ENCODE measurements at places on chromosomes 4 and X. TPM values are rescaled to one million over a fixed set of nuclear protein-coding genes. Genes with fewer than 3 reads are reported as not detected.

The GRIA3 gene
- total RNA-seq, result not detected

The DMD gene
- total RNA-seq, result 109 TPM

DNA sequence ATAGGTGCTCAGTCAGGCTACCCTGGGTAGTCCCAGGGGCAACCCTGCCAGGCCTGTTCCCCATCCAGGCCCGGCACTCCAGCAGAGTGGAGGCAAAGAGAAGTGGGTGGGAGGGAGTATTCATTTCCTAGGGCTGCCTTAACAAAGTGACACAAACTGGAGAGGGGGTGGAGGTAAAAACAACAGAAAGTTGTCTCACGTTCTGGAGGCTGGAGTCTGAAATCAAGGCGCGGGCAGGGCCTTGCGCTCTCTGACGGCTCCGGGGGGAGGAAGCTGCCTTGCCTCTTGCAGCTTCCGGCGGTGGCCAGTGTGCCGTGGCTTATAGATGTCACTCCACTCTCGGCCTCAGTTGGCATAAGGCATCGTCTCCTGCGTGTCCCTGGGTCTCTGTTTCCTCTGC, 90.8 kb downstream of the DCTD start:
- DNase-seq, result no peak

DNA sequence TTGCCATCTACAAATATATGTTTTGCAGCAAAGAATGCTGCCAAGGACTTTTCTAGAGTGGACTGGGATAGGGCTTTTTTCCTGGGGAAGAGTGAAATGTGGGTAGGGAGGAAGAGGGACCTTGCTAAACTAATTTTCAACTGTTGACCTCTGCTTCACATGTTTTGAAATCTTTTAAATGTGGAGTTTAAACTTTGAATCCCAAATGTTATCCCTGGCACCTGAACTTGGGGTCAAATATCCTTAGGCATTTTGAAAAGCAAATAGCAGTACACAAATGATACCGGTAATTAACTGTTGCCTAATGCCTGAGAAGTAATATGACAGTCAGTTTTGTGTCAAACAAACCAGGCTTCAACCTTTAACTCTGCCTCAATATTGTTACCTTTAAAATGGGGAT, 7.3 kb upstream of the AR start:
- no peak for DNase-seq

GRCh38 chr4:1986578-1987210, 22.1 kb downstream of the NELFA start:
- DNase-seq, result no peak

- DNase-seq, result no peak
These were observed 31.2 kb downstream of the RS1 start for GRCh38 chrX:18640686-18641085.

DNA sequence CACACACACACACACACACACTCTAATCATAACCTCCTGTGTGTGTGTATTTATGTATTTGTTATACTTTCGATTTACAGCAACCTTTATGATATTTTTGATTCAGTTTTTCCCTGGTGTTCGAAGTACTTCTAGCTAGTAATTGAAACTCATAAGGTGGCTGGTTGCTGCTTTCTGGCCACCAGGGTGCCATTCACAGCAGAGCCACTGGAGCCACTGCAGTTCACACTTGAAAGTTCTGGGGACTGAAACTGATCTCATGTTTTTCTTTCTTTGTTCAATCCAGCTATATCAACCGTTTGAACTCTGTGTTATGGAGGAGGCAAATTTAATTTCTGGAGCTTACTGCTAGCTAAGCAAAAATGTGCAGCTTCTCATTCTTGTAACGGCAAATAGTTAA, 419.4 kb downstream of the ADGRL3 start:
- DNase-seq, result no peak

DNA sequence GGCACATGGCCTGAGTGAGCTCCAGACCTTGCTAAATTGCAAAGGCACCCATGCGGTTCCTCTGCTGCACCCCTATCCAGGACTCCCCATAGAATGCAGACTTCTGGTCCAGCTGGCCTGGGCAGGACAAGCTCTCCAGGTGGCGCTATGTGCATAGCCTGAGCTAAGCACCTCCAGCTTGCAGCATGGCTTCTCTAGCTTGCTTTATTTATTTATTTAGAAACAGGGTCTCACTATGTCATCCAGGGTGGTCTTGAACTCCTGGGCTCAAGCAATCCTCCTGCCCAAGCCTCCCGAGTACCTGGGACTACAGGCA, 5.5 kb upstream of the WFS1 start:
- no peak for DNase-seq

The SLC6A14 gene
- 0.40 TPM for total RNA-seq

The GPR119 gene
- not detected for total RNA-seq

The NLGN3 gene
- not detected for total RNA-seq

DNA sequence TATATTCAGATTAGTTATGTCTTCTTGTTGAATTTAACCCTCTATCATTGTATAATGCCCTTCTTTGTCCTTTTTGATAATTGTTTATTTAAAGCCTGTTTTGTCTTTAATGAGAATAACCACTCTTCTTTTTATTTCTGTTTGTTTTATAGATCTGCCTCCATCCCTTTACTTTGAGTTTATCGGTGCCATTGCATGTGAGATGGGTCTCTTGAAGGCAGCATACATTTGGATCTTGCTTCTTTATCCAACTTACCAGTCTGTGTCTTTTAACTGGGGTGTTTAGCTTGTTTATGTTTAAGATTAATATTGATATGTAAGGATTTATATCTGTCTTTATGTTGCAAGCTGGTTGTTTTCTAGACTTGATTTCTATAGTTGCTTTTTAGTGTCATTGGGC, 115.8 kb downstream of the RTL3 start:
- no peak for DNase-seq

GRCh38 chr4:190121759-190122158, 51.8 kb upstream of the DUX4 start:
- DNase-seq, result no peak

- no peak for DNase-seq
These were observed 35.5 kb upstream of the SMAD1 start for GRCh38 chr4:145446184-145446583.

- DNase-seq, result no peak
These were observed 89.0 kb upstream of the NHS start for GRCh38 chrX:17285983-17286382.

The MAP7D2 gene
- 4.1 TPM for total RNA-seq

DNA sequence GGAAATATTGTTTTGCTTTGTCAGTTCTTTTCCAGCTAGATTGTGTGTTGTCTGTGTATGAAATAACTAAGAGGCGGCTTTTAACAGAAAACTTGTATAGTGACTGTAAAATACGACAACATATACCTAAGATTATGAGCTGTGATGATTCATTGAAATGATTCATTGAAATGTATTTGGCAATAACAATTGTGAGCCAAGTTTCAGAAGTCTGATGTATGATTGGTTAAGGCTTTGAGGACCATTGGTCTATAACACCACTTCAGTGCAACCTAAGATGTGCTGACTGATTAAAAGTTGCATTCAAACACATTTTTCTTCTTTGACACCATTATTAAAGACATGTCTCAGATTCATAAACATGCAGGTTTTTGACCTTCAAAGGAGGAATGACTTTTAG, 76.6 kb downstream of the PTPN13 start:
- DNase-seq, result no peak

The NPY1R gene
- total RNA-seq, result 1.6 TPM

The SYTL4 gene
- 102 TPM for total RNA-seq

Measured in Peyer's patch (tissue), 4 donors.